Fibroblast of skin of left biceps (primary cell): ENCODE measurements at places on chromosomes 6 and 20.

- DNase-seq, result no peak
These were observed 12.3 kb downstream of the LOC128125822 start for GRCh38 chr6:63584566-63584965.

- DNase-seq, result no peak
These were observed 33.9 kb downstream of the ADTRP start for GRCh38 chr6:11744753-11745152.

- no peak for DNase-seq
These were observed 771.7 kb downstream of the EPHA7 start for GRCh38 chr6:92647630-92648029.

DNA sequence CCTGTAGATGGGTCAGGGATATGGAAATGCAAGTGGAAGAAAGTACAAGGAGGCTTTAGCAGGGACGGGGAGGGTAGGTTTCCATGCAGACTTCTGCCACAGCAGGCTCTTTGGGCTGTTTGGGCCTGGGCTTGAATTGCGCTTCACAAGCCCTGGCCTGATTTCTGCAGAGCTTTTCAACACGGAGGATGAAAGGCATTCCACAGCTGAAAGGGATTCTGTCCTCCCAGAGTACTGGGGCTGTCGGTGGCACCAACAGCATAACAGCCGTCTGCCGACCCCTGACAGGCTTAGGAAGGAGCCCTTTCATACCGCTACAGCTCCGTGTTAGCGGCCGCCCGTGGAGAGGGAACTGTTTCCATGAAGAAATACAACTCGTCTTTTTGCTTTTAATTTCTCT is 22.9 kb upstream of the TBC1D7 start:
- no peak for DNase-seq

DNA sequence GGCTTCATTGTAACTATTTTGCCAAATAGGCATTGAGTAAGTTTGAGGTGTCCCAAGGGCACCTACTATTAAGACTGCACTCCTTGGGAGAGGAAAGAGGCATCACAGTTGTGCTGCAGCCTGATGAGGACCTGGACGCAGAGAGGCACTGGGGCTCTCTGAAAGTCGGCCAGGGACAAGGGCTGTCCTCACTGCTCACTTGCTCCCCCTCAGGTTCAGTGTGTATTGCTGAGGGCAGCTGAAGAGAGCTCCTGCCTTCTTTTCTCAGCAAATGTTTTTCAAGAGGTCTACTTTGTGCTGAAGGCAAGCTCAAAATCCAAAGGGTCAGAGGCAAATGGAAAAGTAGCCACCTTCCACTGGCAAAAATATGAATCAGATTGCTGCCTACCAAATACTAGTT is 331.8 kb downstream of the RIMS1 start:
- no peak for DNase-seq

GRCh38 chr20:34420146-34420545 is 57.1 kb downstream of the ITCH start:
- DNase-seq, result no peak
